Globus pallidus (tissue), 1 donor: ENCODE measurements at places on chromosomes 2 and 18.

- no peak for DNase-seq
Observed at GRCh38 chr2:239475161-239476028, 74.6 kb upstream of the HDAC4 start.

GRCh38 chr2:134289225-134289624, 35.4 kb downstream of the MGAT5 start:
- no peak for DNase-seq

- no peak for DNase-seq
Observed at GRCh38 chr2:62931536-62931935, 119.1 kb upstream of the OTX1 start.

GRCh38 chr2:176285321-176285720, 16.1 kb downstream of the MTX2 start:
- DNase-seq: no peak

DNA sequence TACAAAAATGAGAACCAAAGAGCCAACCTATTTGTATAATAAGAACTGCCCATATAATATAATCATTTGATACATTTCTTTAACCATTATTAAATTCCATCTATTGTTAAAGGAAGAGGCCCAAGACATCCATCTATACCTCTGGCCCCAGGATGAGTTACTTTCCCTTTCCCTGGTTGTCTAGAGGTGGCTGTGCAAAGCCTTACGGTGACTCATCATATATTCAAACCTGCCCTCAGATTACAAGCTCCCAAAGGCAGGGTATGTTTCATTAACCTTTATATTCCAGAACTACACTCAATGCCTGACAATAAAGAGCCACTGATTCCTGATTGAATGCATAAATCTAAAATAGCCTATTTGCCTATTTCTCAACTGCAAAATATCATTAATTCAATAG, 105.8 kb upstream of the PID1 start:
- no peak for DNase-seq

GRCh38 chr2:44676379-44676778, 265.1 kb upstream of the SIX3 start:
- no peak for DNase-seq

DNA sequence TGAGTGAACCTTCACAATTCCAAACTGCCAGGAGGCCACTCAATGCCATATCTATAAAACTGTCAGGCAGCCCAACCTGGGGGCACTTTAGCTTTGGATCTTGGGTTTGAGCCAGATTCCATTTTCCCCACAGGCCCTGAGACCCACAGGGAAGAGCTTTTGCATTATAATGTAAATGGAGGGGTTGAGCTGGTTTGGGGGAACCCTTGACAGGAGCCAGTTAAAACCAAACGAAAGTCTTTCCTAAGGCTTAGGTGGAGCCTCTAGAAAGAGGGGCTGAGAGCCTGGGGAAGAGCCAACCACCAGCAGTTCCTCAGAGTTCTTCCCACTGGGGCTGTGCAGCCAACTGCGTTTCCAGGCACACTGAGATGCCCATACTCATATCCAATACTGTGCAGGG, 42.7 kb downstream of the BCL11A start:
- no peak for DNase-seq

GRCh38 chr2:106207246-106207645, 13.1 kb upstream of the UXS1 start:
- no peak for DNase-seq

- no peak for DNase-seq
Observed at GRCh38 chr2:105388971-105389381, 9.9 kb downstream of the FHL2 start.

- no peak for DNase-seq
Observed at GRCh38 chr2:162175714-162176113, 23.7 kb upstream of the GCG start.

DNA sequence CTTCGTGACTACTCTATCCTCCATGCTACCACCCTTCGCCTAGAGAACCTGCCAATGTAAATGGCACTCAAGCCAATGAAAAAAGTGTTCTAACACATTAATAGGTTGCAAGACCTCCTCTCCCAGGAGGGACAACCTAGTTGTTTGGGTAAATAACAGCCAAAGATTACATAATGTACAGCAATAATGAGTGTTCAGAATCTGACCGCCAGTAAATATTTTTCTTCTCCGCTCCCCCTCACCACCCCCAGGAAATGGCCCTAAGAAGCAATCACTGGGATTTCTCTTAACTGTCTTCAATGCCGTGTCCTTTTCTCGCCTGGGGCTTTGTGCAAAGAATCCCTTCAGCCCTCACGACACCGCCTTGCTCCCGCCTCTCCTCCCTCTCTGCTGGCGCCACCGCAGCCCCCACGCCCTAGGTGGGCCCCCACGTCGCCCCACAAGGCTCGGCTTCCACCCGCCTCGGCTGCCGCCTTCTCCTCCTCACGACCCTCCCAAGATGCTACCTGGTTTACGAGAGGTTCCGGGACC, 458 bp downstream of the HYCC2 start:
- peak; percentile 3 for DNase-seq

- no peak for DNase-seq
Observed at GRCh38 chr2:121634354-121635307, 14.6 kb downstream of the CLASP1 start.

DNA sequence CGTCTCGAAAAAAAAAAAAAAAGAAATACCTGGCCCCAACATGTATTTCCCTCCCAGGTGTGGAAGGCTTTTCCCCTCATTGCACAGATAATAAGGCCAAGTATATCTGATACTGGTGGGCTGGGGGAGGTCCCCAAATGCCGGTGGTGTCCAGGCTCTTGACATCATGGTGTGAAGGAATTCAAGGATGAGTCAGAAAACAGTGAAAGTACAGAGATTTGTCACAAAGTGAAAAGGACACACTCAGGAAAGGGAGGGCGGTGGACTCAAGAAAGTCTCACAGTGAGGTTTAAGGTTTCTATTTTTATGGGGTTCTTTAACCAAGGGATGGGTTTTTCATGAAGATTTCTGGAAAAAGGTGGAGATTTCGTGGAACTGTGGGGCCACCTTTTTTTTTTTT, 37.8 kb upstream of the FZD5 start:
- no peak for DNase-seq

GRCh38 chr2:101011152-101011551, 9.1 kb downstream of the RPL31 start:
- no peak for DNase-seq

GRCh38 chr2:167764772-167765341, 482.5 kb downstream of the STK39 start:
- DNase-seq: no peak

GRCh38 chr2:9554921-9555296, 721 bp downstream of the ADAM17 start:
- DNase-seq: no peak

DNA sequence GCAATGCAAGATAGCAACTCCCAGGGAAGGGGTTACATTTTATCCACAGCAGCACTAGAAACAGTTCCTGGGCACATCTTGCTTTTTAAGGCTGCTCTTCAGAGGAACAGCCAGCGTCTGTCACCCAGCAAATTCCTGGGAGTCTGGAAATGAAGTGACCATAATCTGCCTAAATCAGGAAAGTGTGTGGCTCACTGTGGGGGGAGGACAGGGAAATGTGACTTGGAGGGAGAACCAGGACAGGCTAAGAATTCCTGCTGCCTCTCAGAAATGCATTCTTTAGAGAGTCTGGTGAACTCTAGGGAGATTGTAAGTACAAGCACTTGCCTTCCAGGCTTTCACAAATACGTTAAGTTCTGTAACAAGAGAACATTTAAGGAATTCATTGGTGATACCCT, 364.3 kb upstream of the SPHKAP start:
- no peak for DNase-seq

DNA sequence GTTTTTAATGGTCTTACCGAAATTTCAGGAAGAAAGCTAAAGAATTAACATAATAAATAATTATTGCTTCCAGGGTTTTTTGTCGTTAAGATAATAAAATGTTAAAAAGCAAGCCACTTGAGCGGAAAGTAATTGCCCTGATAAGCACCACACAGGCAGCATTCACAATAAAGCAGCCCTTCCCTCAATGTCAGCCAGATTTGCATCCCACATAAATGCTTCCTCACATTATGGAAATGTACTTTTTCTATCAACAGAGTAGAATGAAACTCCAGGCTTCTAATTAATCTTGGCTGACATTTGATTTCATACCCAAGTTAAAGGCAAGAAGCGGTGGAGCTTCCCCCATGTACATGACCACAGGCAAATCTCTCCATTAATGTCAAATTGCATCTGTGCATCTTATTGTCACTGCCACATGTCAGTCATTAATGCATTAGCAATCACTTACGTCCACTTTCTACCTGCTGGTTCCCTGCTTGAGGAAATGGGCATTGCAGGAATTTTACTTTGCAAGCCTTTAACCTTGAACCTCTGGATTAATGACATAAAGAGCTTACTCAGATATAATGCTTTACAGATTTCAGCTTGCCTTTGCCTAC, 26.2 kb downstream of the PTPRM start:
- no peak for DNase-seq

DNA sequence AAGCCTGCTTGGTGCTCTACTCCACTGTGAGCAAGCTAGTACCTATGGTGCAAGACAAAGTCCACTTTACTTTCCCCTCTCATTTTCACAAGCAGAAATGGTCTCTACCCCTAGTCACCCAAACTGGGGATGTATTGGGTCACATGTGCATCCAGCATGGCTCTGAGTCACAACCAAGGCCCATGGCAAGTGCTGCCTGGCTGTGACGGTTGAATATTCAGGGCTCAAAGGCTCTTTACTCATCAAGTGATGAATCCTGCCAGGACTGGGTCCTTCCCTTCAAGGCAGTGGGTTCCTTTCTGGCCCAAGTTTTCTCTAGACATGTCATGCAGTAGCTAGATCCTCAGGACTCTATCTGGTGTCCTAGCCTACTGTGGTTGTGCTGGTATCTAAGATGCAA, 311.5 kb downstream of the DLGAP1 start:
- DNase-seq: no peak

GRCh38 chr2:46504221-46504620, 24.9 kb downstream of the TMEM247 start:
- no peak for DNase-seq

GRCh38 chr2:178891265-178891958, 84.2 kb upstream of the TTN start:
- DNase-seq: peak; percentile 69

DNA sequence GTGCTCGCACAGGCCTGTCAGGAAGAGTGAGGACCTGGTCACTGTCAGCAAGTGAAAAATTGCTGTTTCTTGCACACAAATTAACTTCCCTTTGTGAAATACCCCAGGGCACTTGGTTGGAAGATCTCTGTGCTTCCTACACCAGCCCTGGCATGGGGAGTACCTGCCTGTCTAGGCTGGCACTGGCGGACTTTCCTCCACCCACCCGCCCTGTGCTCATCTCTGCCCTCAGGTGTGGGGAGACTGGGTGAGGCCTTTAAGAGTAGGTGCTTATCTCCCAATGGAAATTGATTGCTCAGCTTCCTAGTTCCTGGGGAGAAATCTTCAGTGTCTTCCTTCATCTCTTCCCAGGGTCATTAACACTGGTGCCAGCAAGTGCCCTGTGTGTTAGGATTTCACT, 42.1 kb downstream of the IMPA2 start:
- no peak for DNase-seq
